ENCODE measurements at places on chromosomes 7 and 10.

DNA sequence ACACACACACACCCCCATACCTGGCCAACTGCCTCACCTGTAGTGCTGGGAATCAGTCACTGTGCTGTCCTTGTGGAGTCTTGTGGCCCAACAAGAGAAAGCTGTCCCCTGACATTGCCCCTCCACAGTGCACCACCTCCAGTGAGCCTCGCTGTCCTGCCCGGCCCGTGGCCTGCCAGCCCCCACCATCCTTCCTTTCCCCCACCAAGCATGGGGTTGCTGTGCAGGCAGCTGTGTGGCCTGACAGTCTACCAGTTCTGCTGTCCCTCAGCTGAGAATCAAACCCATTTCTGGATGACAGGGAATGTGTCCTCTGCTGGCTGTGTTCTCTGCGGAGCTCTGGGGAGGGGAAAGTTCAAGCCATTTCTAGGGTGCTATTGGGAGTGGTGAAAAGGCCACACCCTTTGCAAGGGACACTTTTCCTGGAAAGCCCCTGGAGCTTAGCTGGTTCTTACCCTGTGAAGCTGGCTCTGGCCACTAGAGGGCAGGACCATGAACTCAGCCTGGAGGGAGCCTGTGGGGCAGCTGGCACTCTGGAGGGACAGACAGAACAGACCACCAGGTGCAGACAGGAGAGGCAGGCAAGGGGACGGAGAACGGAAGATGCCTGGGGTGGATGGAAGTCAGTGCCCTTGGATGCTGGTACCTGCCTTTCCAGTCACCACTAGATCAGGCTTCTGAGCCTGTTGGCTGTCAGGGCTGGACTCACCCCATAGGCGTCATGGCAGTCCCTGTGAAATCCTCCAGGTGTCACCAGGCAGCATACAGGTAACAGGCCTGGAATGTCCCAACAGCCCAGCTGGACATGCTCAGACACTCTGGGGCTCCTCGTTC lies 10.5 kb upstream of the MTPAP start:
- DNase-seq = peak; percentile 53

GRCh38 chr10:78247266-78247665 lies 213.6 kb downstream of the RPS24 start:
- no peak for DNase-seq

- no peak for DNase-seq
These were observed 39.1 kb downstream of the TASOR2 start for GRCh38 chr10:5723692-5724091.

DNA sequence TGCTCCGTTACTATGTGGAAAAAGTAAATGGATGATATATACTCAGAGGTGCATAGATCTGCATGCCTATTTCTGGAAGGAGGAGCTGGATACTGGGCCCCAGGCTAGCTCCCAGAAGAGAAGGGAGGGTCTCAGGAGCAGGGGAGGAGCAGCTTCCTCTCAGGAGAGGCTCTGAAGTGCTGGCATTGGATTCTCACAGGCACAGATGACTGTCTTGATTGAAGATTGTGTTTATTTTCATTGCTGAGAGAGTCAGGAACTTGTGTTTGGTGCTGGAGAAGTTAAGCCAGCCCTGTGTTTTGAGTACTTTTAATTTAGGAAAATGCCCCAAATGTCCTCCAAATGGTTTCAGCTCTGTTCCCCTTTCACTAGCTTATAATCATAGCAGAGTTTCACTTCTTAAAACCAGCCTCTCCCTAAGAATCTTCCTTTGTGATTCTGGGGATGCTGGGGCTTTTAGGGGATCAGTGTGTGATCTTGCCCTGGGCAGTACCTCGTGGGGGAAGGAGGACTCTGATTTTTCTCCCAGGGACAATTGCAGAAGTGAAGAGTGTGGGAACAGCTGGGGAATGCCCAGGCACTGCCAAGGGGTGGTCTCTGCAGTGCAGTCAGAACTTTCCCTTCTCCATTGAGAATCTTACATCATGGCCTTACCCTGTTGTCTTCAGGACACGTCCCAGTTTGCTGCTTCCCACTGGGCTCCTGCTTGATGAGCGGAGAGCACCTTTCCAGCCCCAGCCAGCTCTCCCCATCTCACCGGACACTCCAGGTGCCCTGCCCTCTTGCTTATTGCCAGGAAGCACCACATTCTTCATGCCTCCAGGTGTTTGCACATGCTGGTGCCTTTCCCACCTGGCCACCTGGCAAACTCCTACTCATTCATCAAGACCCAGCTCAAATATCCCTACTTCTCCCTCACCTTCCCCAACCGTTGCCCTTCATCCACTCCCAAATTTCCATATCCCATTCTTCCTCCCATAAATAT lies 102.8 kb downstream of the ARHGAP22 start:
- DNase-seq = no peak

DNA sequence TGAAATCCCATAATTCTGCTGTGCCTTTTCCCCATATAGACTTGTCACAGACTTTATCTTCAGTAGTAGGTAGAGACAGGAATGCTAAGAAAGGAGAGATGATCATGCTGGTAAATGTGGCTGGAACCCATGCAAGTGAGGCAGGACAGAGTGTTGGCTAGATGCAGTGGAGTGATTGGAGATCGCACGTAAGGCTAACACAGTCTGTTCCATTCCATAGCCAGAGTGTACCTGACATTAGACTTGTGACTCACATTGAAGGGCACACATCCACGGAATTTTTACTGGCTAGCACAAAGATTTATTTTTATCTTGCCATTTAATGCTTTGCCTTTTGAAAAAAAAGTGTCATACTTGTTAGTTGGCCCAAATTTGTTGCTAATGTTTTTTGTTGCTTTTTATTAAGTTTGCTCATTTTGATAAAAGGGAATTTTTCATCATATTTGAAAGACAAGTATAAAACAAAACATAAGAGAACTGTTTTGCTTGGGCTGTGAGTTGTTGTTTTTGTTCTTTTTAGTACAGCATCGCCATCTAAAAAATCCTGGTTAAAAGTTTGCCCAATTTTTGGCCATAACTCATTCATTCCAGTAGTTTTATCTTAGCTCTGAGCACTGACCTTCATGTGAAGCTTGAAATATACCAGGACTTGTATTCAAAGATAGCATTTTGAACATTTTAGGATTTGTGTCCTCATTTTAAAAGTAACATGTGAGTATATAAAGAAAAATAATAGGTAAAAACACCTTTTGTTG lies 81.0 kb downstream of the CPED1 start:
- no peak for DNase-seq

- no peak for DNase-seq
These were observed 124.8 kb upstream of the TMEM72 start for GRCh38 chr10:44786286-44786850.

DNA sequence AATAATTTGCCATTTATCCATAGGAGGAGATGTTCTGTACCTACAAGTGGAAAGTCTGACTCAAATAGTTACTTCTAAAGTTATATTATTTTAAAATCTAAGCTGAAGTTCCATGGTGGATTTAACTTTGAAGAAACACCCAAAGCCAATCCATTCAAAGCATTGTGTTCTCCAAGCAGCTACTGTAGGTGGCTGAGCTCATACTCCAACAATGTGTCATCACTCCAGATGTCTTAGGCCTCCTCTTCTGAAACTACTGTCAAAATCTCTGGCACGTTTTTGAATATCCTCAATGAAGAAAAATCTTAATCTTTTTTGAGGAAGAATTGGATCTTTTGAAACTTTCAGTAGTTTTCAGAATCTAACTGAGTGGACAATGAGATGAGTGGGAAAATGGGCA lies 169.1 kb downstream of the PTEN start:
- DNase-seq = no peak

- no peak for DNase-seq
These were observed 57.6 kb upstream of the LMTK2 start for GRCh38 chr7:98049034-98049433.

GRCh38 chr10:72087969-72088888 lies at the start of gene SPOCK2:
TSS of gene SPOCK2 (minus strand) at chr10:72088551. CDS start at chr10:72088328, 223 bp downstream.
- DNase-seq = no peak

DNA sequence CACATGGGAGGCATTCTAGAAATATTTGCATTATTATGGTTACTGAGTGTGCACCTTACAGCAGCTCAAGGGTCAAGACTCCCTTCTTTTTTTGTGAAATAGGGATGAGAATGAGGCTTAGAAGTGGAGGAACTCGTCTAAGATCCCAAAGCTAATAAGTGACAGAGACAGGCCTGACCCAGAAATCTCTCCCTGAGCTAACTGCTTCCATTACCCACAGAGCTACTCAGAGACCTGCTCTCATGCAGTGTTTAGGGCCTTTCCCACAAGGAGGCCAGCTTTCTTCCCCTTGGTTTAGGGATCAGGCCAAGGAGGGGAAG lies 301.7 kb downstream of the RPS24 start:
- no peak for DNase-seq

DNA sequence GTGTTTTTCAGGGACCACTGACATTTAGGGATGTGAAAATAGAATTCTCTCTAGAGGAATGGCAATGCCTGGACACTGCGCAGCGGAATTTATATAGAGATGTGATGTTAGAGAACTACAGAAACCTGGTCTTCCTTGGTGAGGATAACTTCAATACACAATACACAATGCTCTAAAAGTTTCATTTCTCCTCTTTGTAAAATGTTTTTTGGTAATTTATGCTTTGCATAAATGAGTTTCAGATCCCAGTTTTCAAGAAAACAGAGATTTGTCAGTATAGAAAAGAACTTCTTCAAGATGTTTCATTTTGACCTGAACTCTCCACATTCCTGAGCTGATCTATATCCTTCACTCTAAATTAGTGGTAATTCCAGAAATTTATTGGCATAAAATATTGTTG lies 14.2 kb downstream of the ZNF92 start:
- DNase-seq = no peak

- no peak for DNase-seq
These were observed 13.9 kb upstream of the PWWP2B start for GRCh38 chr10:132383101-132383500.

DNA sequence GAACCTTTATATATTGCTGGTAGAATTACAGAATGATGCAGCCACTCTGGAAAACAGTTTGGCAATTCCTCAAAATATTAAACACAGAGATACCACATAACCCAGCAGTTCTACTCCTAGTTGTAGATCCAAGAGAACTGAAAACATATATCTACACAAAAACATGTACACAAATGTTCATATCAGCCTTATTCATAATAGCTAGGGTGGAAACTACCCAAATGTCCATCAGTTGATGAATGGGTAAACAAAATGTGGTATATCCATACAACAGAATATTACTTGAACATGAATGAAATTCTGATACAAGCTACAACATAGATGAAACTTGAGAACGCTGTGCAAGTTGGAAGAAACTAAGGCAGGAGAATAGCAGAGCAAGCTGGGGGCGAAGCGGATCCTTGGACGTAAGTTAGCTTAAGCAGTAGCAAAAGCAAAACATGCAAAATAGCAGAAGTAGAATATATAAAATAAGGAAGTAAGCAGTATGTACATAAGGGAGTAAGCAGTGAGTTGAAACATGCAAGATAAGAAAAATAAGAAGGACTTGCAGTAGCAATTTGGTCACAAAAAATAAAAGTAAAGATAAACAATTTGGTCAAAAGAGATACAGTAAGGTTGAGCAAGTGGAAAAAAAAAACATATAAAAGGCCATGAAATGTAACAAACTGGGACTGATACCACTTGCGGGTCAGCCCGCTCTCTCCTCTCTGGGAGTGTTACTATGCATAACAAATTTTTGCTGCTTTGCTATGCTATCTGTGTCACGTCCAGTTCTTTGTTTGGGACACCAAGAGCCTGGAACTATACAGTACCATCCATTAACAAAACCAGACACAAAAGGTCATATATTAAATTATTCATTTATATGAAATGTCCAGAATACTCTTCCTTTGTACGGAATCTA lies 18.0 kb upstream of the HILPDA start:
- DNase-seq = no peak

DNA sequence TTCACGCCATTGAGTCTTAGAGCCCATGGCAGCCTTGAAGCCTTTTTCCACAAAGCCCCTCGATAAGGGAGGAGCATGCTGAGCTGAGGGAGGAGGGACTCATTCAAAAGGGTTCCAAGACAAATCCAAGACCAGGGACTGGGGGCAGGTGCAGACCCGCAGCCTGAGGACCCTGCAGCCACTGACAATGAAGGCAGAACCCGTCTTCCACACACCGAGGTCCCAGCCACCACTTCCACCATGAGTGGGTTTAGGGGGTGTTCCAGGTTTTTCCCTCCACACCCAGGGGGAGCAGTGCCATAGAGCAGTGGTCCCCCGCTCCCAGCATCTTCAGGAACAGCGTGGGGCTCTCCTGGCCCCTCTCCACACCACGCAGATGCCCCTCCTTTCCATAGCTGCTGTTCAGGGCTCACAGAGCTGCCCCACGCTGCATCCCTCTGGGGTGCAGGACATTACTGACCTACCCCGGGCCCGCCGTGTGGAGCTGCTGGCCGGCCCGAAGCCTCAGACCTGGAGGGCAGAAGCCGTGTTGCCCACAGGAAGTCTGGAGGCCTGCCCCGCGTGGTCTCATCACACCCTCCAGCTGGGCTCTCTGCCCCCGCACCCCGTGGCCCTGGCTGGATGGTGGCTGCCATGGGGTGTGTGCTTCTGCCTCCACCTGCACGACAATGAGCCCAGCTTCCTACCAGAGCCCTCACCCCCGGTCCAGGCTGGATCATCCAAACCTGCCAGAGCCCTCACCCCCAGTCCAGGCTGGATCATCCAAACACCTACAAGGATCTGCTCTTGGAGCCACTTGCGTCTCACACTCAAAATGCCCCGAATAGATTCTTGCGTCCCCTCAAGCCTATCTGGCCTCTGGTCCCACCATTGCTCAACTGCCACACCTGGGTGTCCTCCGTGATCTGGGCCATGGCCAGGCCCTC lies 220.0 kb upstream of the TCERG1L start:
- no peak for DNase-seq

DNA sequence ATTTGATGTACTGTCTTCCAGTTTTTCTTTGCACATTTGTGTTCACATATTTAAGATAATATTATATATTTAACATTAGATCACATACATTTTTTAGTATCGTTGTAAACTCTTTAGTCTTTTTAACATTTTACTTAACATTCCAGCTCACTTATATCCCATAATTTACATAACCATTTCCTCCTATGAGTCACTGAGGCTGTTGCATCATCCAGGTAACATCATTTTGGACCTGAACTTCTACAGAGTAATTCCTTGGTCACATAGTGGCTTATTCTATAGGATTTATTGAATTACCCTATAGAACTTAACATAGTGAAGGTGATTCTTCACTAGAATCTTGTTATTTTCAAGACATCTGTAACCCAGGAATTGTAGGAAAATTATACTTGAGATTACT lies 194.4 kb downstream of the POU6F2 start:
- no peak for DNase-seq

DNA sequence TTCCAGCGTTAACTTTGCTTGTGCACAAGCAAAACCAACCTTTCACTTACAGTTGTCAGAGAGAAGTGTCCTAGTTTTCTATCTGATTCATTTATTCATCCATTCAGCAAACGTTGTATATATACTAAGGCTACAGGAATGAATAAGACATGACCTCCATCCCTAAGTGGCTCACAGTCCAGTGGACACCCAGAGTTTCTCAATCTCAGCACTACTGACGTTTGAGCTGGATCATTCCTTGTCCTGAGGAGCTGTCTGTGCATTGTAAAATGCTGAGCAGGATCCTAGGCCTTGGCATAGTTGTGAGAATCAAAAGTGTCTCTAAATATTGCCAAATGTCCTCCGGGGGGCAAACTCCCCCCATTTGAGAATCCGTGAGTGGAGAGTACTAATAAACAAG lies 166.7 kb upstream of the PRKCQ start:
- no peak for DNase-seq

Data from left kidney (tissue), 8 donors.